ENCODE measurements at places on chromosomes 13 and 19. TPM values are rescaled to one million over a fixed set of nuclear protein-coding genes. Genes with fewer than 3 reads are reported as not detected.
A peak's percentile ranks its signal among the peaks of the same experiment; 100 is the strongest.

- H3K27ac ChIP-seq, result peak within 1 kb of the TSS; percentile 92
- H3K27me3 ChIP-seq, result peaks cover 3% of the 10 kb centered on the region
- DNase-seq, result peak; percentile 100
- peak within 1 kb of the TSS; percentile 69 for H3K4me3 ChIP-seq
These were observed at the start of gene KMT5C for GRCh38 chr19:55339105-55339888. Gene KMT5C, plus strand, starts transcription at chr19:55339876. Its CDS starts 2,061 bp downstream, at chr19:55341937.

STK24 gene
- polyA plus RNA-seq, result 43.3 TPM

ACP4 gene
- not detected for polyA plus RNA-seq

- H3K36me3 ChIP-seq, result no peaks in the 10 kb centered on the region
- no peaks in the 10 kb centered on the region for H3K27me3 ChIP-seq
- no peak overlapping the region for H3K4me3 ChIP-seq
- no peak overlapping the region for H3K27ac ChIP-seq
- DNase-seq, result no peak
These were observed 340.6 kb downstream of the TEX29 start for GRCh38 chr13:111661052-111661451.

DNA sequence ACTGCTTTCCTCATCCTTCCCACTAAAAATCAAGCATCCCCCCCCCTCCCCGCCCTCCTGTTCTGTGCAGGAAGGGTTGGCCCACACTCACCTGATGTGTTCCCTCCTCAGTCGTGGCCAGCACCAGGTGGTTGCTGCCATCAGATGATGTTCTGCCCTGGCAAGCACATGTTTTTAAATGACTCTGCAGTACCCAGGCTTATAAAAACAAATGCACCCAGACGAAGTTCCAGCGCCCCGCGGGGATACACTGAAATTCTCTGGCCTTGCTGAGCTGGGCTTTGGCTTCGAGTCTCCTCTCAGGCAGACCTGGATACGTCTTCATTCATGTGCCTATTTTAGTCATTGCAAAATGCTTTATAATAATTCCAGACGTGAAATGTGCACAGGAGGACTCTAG lies 316.3 kb downstream of the DLEU7 start:
- no peak for DNase-seq
- no peak overlapping the region for H3K4me3 ChIP-seq
- no peaks in the 10 kb centered on the region for H3K36me3 ChIP-seq
- no peak overlapping the region for H3K27ac ChIP-seq
- no peaks in the 10 kb centered on the region for H3K27me3 ChIP-seq

DNA sequence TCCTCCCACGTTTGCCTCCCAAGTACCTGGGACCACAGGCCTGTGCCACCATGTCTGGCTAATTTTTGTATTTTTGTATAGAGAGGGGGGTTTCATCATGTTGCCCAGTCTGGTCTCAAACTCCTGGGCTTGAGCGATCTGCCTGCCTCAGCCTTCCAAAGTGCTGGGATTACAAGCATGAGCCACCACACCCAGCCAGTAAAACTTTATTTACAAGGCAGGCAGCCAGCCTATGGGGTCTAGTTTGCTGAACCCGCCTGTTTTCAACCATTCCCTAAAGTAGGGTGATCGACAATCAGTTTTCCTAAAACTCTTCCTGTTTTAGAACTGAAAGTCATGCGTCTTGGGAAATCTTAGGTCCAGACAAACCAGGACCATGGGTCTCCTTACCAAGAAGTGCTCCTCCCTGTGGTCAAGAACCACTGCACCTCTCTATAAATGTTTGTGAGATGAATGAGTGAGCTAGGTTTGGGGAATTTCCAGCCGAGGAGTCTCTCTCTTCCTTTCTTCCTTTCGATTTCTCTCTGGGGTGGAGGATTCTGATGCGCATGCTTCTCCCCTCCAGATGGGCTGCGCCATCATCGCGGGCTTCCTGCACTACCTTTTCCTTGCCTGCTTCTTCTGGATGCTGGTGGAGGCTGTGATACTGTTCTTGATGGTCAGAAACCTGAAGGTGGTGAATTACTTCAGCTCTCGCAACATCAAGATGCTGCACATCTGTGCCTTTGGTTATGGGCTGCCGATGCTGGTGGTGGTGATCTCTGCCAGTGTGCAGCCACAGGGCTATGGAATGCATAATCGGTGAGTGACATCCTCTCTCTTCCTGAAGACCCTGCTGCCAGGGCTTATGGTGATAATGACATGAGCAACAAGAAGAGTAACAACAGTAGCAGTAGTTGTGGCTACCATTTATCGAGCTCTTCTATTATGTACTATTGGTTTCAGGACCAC lies 38.7 kb downstream of the ADGRE1 start:
- DNase-seq, result no peak
- H3K4me3 ChIP-seq, result no peak overlapping the region
- H3K4me1 ChIP-seq, result no peaks in the 10 kb centered on the region

ZNF552 gene
- polyA plus RNA-seq, result 3.3 TPM

KLK4 gene
- polyA plus RNA-seq, result not detected

DNA sequence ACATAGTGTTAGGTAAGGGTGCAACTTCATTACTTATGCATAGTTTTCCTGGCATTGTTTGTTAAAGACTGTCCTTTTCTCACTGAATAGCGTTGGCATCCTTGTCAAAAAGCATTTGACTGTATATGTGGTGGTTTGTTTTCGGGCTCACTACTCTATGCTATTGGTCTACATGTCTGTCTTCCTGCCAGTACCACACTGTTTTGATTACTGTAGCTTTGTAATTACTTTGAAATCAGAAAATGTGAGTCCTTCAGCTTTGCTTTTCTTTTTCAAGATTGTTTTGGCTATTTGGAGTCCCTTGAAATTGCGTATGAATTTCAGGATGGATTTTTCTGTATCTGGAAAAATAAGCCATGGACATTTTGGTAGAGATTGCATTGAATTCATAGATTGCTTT lies 56.0 kb downstream of the IFT88 start:
- H3K4me1 ChIP-seq, result no peaks in the 10 kb centered on the region
- H3K27me3 ChIP-seq, result no peaks in the 10 kb centered on the region
- no peak overlapping the region for H3K27ac ChIP-seq
- H3K36me3 ChIP-seq, result no peaks in the 10 kb centered on the region
- no peak overlapping the region for H3K4me3 ChIP-seq
- no peak for DNase-seq

CYP2F1 gene
- polyA plus RNA-seq, result not detected

- no peak for DNase-seq
- no peaks in the 10 kb centered on the region for H3K36me3 ChIP-seq
- no peak overlapping the region for H3K4me3 ChIP-seq
- H3K4me1 ChIP-seq, result no peaks in the 10 kb centered on the region
These were observed 34.6 kb downstream of the CEBPA start for GRCh38 chr19:33267706-33268105.

DNA sequence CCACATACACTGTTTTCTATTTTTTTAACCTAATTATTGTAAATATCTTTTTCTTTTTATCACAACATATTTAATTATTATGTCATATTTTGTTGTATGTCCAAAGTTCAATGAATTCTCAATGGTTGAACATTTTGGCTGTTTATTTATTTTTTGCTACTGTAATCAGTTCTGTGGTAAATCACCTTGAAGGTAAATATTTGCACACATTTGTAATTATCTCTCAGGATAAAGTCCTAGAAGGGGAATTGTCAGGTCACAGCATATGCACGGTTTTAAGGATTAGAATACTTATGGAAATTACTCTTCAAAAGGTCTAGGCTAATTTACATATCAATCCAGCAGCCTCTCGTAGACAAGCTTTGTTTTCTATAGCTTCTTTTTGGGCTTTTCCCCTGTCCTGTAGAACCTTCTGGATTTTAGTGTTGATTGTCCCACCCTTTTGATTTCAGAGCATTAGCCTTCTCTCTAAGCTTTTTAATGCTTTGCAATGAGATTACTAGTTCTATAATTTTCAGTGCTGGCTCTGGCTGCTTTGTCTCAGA lies 362.6 kb downstream of the KCNRG start:
- no peak for DNase-seq
- H3K27me3 ChIP-seq, result no peaks in the 10 kb centered on the region
- H3K36me3 ChIP-seq, result no peaks in the 10 kb centered on the region
- H3K4me1 ChIP-seq, result peaks cover 5% of the 10 kb centered on the region
- H3K4me3 ChIP-seq, result no peak overlapping the region
- no peak overlapping the region for H3K27ac ChIP-seq

- H3K36me3 ChIP-seq, result no peaks in the 10 kb centered on the region
- peaks cover 5% of the 10 kb centered on the region for H3K4me1 ChIP-seq
- DNase-seq, result no peak
- peak within 1 kb of the TSS; percentile 28 for H3K4me3 ChIP-seq
- H3K27me3 ChIP-seq, result no peaks in the 10 kb centered on the region
These were observed at the start of gene FBXO27 for GRCh38 chr19:39032063-39032918. Gene FBXO27, minus strand, starts transcription at chr19:39032549. Its CDS starts 322 bp downstream, at chr19:39032227.

GRCh38 chr13:57825066-57825465 lies 193.5 kb downstream of the PCDH17 start:
- no peaks in the 10 kb centered on the region for H3K4me1 ChIP-seq
- no peak for DNase-seq
- H3K36me3 ChIP-seq, result no peaks in the 10 kb centered on the region
- H3K27me3 ChIP-seq, result no peaks in the 10 kb centered on the region
- no peak overlapping the region for H3K27ac ChIP-seq

FXYD3 gene
- not detected for polyA plus RNA-seq

GRCh38 chr13:111519041-111519440 lies 198.6 kb downstream of the TEX29 start:
- no peak for DNase-seq
- no peak overlapping the region for H3K27ac ChIP-seq

- H3K27me3 ChIP-seq, result no peaks in the 10 kb centered on the region
- no peaks in the 10 kb centered on the region for H3K4me1 ChIP-seq
- no peak for DNase-seq
- no peak overlapping the region for H3K27ac ChIP-seq
- H3K36me3 ChIP-seq, result peaks cover 6% of the 10 kb centered on the region
These were observed 13.9 kb upstream of the EIF3G start for GRCh38 chr19:10133596-10133995.

NKPD1 gene
- 0.05 TPM for polyA plus RNA-seq

- no peak overlapping the region for H3K4me3 ChIP-seq
- no peak overlapping the region for H3K27ac ChIP-seq
- H3K36me3 ChIP-seq, result no peaks in the 10 kb centered on the region
- no peak for DNase-seq
- no peaks in the 10 kb centered on the region for H3K27me3 ChIP-seq
These were observed 63.9 kb upstream of the SLITRK5 start for GRCh38 chr13:87607266-87607665.

COL4A1 gene
- 379 TPM for polyA plus RNA-seq
